Stimulated activated naive CD8-positive, alpha-beta T cell treated with anti-CD3 and anti-CD28 coated beads, Interleukin-15, Interleukin-2, amounts not matched to agents 100 U/mL and 50 U/mL, for 24 hours (primary cell): ENCODE measurements at places on chromosomes 5 and 9.
A peak's percentile ranks its signal among the peaks of the same experiment; 100 is the strongest.

DNA sequence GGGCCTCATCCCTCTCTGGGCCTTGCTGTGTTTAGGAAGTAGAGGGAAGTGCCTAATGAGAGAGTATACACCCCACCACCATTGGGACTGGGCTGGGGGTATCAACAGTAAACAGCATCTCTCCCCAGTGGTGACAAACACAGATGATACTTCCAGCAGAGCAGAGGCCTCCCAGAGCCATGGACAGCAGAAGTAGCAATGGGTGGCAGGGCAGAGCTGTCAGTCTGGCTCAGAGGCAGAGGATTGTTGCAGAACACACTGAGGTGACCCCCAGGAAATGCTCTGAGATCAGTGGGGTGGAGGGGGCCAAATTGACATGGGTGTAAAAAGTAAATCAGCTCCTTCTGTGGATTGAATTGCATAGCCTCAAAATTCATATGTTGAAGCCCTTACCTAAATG lies 12.1 kb upstream of the P4HA2 start:
- no peak for DNase-seq

GRCh38 chr9:33992632-33993031 lies 56.1 kb downstream of the UBAP2 start:
- DNase-seq, result no peak

GRCh38 chr5:93675460-93676450 lies 65.6 kb downstream of the POU5F2 start:
- no peak for DNase-seq

- no peak for DNase-seq
These were observed 26.2 kb downstream of the GRIA1 start for GRCh38 chr5:153516504-153517240.

- DNase-seq, result no peak
These were observed 189.8 kb downstream of the PCSK1 start for GRCh38 chr5:96243203-96243602.

DNA sequence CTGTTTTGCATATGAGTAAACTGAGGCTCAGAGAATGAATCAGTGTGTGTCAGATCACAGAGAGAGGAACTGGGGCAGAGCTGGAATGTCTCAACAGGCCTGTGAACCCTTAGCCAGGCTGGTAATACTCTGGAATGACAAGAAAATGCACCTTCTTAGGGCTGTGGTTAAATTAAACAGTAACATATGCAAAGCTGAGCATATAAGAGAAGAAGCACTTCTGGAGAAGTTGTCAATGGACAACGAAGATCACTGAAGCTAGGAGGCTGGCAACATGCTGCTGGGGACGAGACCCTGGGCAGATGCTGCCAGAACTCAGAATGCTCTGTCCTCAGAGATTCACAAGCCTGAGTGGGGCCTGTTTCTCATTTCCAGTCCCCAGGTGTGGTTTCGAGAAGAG lies 64.6 kb upstream of the EPB41L4B start:
- DNase-seq, result no peak

- peak; percentile 16 for DNase-seq
These were observed 79.3 kb downstream of the BRINP1 start for GRCh38 chr9:119289740-119290433.

DNA sequence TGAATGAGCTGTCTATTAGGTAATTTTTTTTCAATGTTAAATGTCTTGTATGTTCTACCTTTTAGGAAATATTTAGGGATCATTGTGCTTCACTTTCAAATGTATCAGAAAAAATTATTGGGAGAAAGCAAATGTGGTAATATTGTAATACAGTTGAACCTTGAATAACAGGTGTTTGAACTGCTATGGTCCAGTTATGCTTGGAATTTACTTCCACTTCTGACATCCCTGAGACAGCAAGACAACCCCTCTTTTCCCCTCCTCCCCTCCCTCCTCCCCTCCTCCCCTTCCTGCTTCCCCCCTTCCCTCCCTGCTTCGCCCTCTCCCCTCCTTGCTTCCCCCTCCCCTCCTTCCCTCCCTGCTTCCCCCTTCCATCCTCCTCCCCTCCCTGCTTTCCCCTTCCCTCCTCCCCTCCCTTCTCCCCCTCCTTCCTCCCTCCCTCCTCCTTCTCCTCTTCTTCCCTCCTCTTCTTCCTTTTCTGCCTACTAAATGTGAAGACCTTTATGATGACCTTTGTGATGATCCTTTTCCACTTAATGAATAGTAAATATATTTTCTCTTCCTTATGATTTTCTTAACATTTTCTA lies 146.6 kb downstream of the FGF1 start:
- no peak for DNase-seq

DNA sequence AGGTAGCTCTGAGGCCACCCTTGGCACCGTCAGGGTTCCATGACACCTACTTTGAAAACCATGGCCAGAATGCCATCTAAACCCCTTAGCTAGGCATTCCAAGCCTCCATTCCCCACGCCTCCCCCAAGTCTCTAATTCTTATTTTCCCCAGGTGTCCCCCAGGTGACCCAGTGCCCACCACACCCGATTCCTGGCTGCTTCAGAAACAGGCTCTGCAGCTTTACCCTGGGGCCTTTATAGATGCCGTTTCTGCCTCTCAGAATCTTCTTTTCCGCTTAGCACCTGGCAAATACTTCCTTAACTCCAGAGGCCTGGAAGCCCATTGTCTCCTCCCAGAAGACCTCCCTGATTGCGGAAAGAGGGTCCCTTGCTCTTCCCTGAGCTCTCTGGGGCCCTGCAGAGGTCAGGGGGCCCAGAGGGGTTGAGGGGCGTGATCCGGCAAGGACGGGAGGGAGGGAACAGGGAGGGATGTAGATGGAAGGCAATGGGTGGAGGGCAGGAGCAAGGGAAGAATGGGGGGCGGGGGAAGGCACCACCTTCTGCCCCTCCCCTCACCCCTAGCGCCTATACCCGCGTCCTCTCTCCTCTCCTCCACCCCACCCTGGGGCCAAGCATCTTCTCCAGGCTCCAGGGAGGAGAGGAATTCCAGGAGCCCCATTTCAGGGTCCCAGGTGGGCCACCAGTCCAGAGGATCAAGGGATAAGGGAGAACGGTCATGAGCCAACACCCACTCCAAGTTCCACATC lies 12.0 kb upstream of the WDR38 start:
- no peak for DNase-seq

GRCh38 chr9:123480791-123481190 lies 124.8 kb downstream of the CRB2 start:
- no peak for DNase-seq

GRCh38 chr9:2568689-2569088 lies 52.9 kb upstream of the VLDLR start:
- DNase-seq, result no peak

DNA sequence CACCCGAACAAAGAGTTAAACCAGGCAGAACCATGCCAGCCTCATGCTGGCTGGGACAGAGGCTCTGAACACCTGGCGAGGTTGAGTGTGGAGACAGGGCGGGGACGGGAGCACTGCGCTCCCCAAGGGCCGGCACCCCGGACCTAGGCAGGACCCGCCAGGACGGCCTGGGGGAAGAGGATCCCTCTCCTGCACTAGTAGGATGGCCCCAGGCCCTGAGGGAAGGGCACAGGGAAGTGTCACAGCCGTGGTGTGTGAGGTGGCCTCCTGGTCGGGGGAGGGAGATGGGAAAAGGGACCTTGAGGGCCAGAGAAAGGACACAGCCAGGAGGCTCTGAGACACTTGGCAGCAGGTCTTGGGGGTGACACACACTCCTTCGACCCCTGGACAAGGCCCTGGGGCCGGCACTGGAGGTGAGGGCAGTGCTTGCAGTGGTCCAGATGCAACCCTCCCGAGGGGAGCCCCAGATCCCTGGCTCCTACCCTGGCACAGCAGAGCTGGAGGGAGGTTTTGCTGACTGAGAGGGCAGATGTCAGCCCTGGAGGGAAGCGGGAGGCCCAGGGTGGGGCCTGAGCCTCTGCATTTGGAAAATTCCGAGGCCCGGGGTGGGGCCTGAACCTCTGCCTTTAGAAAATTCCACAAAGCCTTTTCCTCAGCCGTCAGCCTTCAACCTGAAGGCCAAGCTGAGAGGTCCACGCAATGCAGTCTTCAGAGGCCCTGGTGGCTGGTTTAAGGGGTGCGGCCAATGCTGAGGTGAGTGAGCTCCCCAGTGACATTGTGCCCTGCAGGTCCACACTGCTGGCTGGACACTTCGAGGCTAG lies 24.8 kb upstream of the TERT start:
- no peak for DNase-seq

- no peak for DNase-seq
These were observed 1.4 kb downstream of the LRSAM1 start for GRCh38 chr9:127452691-127453090.

DNA sequence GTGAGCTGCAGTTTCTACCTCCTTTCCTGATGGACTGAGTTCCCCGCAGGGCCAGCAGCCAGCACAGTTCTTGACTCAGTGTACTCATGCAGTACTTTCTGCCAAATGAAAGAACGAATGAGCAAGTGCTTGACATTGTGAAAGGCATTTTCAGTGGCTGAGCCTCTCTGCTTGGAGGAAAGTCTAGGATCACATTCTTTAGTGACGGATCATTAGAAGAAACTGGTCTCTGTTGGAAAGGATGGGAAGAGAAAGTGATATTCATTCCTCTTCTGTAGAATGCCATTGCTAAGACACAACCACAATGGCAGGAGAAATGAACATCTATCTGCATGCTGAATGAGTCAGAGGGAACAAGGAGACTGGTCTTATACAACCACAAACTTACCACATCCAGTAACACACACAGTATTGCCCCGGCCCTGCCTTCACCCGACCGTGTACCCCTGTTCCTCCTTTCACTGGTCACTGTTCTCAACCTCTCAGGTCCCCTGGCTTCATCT lies 206.9 kb downstream of the CRB2 start:
- DNase-seq, result peak; percentile 32

GRCh38 chr5:16593013-16593412 lies 23.8 kb downstream of the RETREG1 start:
- DNase-seq, result no peak

- DNase-seq, result no peak
These were observed 17.5 kb downstream of the CARNMT1 start for GRCh38 chr9:75010570-75010969.

GRCh38 chr5:107387526-107388140 lies 283.1 kb downstream of the EFNA5 start:
- DNase-seq, result no peak

DNA sequence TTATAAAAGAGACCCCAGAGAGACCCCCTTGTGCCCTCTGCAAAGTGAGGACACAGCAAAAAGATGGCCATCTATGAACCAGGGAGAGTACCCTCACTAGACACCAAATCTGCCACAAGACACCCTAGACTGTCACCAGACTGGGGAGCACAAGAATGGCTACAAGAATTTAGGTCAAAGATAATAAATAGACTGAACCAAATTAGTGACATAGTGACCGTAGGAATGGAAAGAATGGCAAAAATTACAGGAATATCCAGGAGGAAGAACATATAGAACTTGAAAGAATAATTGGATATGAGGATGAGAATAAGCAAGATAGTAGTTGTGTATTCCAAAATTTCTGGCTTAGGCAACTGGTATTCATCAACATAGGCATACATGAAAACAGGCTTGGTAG lies 235.0 kb downstream of the NNT start:
- no peak for DNase-seq

GRCh38 chr5:172574871-172575223 lies 66.2 kb upstream of the NEURL1B start:
- DNase-seq, result no peak

DNA sequence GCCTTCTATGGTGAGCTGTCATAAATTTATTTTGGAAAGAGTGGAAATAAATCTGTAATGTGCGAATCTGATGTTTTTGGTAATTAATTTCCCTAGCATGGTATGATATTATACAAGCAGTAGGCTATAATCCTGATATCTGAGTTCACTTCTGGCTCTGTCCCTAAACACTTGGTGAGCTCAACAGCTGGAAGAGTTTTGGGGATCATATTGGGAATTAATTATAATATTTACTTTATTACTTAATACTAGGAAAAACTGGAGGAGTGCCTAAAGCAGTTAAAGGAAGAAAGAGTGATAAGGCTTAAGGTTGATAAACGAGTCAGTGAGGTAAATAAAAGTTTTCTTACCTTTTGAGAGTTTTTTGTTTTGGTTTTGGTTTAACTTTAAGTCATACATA lies 26.8 kb downstream of the CEP78 start:
- no peak for DNase-seq

DNA sequence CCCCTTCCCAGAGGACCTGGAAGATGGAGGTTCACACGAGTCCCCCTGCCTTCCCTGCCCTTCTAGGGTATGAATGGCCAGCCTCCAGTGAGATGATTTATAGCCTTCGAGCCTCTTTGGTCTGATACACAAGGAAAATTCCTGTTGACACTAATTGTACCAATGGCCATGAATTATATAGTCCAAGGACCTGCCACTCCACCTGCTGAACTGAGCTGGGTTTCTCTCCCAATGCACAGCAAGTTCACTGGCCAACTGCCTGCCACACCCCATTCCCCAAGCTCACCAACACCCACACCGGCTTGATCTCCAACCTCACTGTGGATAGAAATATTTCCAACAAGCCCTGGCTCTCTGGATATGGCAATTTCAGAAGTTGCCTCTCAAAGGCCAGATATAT lies 9.3 kb upstream of the ADRA1B start:
- no peak for DNase-seq

DNA sequence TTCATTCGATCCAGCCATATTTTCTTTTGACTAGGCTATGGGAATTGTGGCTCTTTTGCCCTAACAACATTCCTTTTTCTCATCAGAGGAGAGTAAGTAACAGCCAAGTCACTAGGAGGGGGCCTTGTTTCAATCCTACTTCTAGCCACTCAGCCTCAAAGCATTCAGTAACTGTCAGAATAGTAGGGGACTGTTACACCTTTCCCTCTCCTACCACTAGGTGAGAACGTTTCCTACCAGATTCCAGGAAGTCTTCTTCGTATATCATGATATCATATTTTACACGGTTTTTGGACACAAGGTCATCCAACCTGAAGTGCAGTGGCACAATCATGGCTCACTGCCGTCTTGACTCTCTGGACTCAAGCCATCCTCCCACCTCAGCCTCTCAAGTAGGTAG lies 171.3 kb upstream of the CDH12 start:
- no peak for DNase-seq

DNA sequence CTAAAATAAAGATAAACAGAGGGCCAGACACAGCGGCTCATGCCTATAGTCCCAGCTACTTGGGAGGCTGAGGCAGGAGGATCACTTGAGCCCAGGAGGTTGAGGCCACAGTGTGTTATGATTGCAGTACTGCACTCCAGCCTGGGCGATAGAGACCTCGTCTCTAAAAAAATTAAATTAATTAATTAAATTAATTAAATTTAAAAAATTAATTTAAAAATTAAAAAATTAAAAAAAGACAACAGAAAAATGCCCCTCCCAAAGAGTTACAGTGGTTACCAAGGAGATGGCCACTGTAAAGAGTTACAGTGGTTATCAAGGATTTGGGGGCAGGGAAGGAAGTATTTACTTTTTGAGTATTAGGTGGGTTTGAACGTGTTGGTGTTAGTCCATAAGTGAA lies 38.3 kb downstream of the CDC14B start:
- DNase-seq, result no peak

DNA sequence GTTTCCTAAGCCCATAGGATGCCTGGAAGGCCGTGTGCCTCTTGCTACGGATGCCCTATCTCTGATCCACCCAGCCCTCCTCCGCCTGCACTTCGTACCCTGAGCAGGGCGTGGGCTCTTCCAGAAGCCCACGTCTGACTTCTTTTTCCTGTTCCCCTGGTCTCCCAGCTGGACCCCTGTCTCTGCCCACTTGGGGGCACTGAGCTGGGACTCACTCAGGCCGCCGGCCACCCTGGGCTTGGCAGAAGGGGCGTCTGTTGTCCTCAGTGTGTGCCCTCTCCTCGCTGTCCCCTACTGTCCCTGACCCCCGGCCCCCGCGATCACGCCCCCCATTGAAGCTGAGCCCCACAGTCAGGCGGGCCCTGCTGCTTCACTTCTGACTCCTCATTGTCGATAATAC lies 22.0 kb upstream of the RXRA start:
- no peak for DNase-seq
